ENCODE measurements at places on chromosomes 2 and 18.
A peak's percentile ranks its signal among the peaks of the same experiment; 100 is the strongest.

DNA sequence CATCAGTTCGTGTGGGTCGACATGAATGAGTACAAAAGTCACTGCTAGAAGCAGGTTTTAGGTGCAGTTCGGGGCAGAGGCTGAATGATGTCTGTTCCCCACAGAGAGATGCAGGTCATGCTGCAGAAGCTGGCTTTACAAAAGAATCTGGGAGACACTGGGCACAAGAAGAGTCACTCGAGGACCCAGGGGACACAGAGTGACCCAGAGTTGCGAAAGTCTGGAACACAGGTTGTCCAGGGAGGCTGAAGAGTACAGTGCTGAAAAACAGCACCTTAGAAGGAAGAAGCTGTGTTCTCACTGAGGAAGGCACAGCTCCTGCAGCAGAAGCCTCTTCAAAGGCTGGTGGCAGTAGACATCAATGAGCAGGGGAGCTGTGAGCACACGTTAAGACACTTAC lies 14.8 kb downstream of the CACNB4 start:
- DNase-seq: no peak

- no peak for DNase-seq
These were observed 33.9 kb upstream of the ATIC start for GRCh38 chr2:215277944-215278343.

DNA sequence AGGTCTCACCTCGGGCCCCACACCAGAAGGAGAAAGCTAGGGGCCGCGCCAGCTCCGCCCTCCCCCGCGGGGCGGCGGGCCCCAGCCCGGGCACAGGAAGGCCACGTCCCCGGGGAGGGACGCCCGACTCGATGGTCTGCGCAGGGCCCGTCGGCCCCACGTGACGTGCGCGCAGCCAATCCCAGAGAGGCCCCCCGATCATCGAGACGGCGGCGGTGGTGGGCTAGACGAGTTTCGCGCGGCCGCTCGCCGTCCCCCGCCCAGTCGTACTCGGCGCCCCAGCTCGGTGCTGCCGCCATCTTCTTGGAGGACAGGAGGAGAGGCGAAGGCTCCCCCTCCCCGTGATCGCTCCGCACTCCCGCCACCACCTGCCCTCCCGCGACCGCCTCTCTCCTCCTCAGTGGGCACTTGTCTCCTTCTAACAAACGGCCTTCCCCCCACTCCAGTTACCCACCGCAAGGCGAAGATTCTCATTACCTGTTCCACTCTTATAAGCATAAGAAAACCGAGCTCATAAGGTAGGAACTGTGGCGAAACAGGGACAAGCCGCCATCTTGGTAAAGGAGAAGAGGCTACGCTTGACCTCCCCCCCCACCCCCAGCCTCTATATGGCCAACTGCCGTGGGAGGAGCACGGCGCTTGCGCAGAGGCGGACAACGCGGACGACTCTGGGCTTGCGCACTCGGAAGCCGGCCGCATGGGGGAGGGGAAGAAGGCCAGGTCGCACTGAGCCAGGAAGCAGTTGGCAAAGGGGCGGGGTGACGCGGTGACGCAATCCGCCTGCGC lies at the start of gene HDLBP:
Gene HDLBP (minus strand): TSS at position 580 of the 786 bp plus-strand sequence. CDS start 48,803 bp downstream, outside the sequence.
- peak; percentile 100 for DNase-seq

- DNase-seq: no peak
These were observed 777 bp upstream of the RAB17 start for GRCh38 chr2:237591141-237591881.

DNA sequence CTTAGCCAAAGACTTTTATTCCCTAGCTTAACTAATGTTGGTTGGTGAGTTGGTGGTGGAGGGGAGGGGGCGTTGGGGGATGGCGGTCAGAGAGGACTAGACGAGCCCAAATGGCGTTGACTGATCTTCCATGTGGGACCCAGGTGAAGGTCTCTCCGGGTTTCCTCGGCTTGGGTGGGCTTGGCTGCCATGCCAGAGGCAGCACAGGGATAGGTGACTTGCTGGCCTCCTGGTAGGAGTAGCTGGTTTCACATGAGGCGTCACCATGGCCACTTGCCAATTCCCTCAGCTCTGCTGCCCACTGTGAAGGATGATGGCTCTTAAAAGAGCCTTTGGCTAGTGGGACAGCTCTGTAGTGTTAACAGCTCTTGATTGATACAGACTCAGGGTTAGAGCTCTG lies 1337.0 kb upstream of the FAM98A start:
- DNase-seq: no peak

- no peak for DNase-seq
These were observed 41.1 kb downstream of the LIMS1 start for GRCh38 chr2:108575132-108575966.

DNA sequence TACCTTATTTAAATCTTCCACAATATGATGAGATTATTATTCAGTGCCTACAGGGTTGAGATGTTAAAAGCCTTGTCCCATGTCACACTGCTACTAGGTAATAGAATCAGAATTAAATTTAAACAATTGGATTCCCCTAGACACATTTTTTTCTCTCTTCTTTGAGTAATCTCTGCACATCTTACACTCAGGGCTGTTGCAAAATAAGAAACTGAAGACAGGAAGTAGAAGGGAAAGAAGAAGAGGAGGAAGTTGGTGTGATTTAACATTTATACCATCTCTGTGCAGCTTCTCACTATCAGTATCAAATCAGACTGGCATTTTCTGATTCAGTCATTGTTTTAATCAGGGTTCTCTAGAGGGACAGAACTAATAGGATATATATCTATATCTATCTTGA lies 677.6 kb downstream of the IRS1 start:
- DNase-seq: no peak

GRCh38 chr2:10054424-10054823 lies 11.1 kb downstream of the KLF11 start:
- DNase-seq: no peak

DNA sequence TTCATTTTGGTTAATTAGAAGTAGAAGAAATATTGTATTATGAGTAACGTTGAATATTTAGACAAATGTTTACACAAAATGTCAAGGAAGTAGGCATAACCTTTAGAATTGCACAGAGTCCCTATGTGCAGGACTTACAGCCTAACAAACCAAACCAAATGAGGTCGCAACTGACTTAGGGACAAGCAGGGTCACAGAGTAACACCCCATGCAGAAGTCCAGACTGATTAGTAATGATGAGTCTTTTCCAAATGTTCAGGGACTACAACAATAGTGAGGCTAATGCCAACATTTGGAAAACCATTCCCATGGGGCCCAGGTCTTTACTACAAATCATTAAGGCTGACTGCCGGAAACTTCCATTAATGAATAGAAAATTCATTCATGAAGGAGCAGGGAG lies 452.5 kb upstream of the CHAC2 start:
- DNase-seq: no peak

DNA sequence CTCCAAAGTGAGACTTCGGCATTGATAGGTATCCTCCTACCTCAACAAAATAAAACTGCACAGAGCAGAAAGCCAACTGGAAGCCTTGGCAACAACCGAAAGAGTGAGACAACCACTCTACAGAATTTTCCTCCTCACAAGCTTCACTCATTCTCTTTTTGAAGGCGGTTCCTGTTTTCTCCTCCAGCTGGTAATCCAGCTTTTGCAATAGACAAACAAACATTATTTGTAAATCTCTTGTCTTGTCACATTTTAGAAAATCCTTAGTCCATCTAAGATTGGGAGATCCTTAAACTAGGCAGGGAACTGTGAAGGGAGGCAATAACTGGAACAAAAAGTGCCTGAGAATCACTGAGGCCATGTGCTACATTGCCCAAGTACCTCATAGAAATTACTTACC lies 332.4 kb downstream of the BCL11A start:
- DNase-seq: no peak

- no peak for DNase-seq
These were observed 176.0 kb downstream of the NRP2 start for GRCh38 chr2:205858275-205858674.

- DNase-seq: no peak
These were observed 2.1 kb downstream of the KIDINS220 start for GRCh38 chr2:8835279-8835678.

- no peak for DNase-seq
These were observed 246.9 kb upstream of the CYP26B1 start for GRCh38 chr2:72394541-72395070.

DNA sequence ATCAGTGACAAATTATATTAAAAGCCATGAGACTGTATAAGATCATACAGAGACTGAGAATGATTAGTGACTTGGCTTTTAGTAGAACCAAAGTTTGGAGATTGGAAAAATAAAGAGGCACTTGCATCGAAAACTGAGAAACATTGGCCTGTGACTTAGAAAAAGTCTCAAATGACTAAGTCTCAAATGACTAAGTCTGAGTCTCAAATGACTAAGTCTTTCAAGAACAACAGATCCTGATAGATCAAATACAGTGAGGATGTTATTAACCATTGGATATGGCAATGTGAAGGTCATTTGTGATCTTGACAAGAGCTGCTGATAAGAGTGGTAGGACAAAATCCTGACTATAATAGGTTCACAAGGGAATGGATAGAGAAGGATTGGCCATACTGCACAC lies 135.5 kb upstream of the FANCL start:
- DNase-seq: no peak

DNA sequence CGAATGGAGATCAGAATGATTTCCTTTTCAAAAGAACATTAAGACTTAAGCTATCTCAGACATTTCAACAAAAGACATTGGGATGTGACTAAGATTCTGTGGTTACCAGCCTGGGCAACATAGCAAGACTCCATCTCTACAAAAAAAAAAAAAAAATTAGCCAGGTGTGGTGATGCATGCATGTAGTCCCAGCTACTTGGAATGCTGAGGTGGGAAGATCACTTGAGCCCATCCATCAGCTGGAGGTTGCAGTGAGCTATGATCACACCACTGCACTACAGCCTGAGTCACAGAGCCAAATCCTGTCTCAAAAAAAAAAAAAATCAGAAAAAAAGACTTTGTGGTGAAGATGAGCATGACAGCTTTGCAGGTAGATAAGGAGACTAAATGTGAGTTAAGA lies 12.8 kb downstream of the RNF103 start:
- no peak for DNase-seq

DNA sequence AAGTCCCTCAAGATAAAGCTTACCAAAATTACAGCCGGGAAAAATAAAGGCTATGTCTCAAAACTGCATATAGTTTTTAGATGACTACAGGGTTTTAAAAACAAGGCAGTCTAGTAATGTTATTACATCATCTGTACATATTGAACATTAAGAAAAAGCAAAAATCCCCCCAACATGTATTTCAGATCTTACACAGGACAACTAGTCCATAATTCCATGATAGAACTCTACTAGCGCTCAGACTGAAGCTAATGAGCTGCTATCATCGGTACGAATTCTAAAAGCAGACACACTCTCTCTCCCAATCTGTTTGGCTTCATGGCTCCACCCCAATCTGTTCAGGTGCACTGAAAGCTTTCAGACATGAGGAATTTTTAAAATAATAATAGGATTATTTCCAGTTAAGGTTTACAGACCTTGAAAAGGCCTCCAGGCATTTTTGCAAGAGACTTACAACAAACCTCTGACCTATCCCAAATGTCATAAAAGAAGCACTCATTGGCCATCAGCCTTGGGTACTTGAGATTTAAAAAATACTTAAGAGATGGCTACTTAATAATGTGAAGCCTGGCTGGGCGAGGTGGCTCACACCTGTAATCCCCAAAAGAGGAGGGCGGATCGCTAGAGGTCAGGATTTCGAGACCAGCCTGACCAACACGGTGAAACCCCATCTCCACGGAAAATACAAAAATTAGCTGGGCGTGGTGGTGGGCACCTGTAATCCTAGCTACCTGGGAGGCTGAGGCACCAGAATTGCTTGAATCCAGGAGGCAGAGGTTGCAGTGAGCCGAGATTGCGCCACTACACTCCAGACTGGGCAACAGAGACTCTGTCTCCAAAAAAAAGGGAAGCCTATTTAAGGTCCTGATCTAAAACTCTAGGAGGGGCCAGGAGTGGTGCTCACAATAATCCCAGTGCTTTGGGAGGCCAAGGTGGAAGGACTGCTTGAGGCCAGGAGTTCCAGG lies 2.0 kb downstream of the NPC1 start:
- no peak for DNase-seq

DNA sequence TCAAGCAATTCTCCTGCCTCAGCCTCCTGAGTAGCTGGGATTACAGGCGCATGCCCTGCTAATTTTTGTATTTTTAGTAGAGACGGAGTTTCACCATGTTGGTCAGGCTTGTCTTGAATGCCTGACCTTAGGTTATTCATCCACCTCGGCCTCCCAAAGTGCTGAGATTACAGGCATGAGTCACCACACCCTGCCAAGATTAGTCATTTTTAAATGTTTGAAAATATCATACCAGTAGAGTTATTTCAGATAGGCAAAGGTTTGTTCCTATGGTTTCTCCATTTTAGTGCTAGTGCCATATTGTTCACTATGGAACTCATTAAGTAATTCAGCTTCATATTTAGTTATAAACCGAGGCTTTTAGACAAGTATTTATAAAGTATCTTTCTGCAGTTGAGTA lies 52.3 kb downstream of the HIBCH start:
- no peak for DNase-seq

DNA sequence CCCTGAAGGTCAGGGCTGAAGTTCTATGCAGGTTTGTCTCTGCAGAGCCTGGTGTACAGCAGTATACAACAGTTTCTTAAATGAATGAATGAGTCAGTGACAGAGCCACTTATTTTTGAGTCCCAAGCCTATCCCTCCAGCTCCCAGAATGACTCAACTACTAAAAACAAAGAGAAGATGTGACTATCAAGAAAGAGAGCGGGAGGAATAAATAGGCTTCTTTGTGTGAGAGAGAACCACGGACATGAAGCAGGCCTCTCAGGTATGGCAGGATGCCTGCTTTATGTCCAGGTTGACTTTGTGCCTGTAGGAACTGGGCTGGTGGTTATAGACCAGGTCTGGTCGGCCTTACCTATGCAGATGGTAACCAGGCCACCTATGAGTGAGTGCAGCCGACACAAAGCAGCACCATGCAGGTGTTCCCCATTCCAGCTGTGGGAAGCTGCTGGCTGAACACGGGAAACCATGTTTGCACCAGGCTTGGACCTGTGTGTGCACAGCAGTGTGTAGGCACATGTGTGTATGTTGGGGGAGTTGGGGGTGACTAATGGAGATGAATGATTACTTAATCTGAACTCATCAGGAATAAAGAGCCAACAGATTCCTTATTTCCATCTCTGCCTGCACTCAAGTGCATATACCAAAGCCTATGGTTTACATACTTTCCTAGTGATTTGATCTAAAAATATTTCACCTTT lies 171.0 kb downstream of the OSR1 start:
- no peak for DNase-seq

GRCh38 chr2:174353004-174353403 lies 18.2 kb downstream of the SP9 start:
- no peak for DNase-seq

GRCh38 chr18:51275712-51276476 lies 78.4 kb upstream of the MEX3C start:
- DNase-seq: peak; percentile 54

All from left lung (tissue), 14 donors.